ENCODE measurements at places on chromosomes 11 and 22.
A peak's percentile ranks its signal among the peaks of the same experiment; 100 is the strongest.

- DNase-seq, result no peak
Measured at GRCh38 chr11:82890936-82891335, 9.3 kb downstream of the PRCP start.

DNA sequence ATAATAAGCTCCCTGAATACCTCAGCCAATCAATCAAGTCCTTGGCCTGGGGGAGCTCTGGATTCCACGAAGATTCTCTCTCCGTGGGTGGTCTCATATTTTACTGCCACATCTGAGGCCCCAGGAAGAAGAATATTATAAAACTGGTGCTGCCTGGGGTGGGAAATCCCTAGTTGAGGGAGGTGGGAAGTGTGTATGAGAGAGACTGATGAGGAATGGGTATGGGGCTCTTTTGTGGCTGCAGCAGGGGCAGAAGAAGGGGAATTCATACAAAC lies 71.5 kb downstream of the SYN3 start:
- no peak for DNase-seq

GRCh38 chr11:100827934-100828661 lies 141.0 kb downstream of the ARHGAP42 start:
- no peak for DNase-seq

DNA sequence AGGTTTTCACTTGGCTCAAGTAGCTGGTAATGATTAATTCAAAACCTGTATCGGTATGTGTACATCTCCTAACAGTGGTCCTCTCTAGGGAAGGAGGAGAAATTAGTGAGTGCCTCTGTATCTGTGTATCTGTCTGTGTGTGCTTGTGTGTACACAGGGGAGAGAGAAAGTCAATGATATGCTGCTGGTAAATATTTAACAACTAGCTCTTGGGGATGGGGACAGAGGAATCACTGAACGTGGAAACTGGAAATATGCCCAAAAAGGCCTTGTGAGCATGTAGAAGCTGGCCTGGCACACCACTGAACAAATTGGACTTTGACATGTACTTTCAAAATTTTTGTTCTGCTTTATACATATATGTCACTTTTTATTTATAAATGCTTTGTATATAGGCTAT lies 214.0 kb upstream of the SYN3 start:
- no peak for DNase-seq

DNA sequence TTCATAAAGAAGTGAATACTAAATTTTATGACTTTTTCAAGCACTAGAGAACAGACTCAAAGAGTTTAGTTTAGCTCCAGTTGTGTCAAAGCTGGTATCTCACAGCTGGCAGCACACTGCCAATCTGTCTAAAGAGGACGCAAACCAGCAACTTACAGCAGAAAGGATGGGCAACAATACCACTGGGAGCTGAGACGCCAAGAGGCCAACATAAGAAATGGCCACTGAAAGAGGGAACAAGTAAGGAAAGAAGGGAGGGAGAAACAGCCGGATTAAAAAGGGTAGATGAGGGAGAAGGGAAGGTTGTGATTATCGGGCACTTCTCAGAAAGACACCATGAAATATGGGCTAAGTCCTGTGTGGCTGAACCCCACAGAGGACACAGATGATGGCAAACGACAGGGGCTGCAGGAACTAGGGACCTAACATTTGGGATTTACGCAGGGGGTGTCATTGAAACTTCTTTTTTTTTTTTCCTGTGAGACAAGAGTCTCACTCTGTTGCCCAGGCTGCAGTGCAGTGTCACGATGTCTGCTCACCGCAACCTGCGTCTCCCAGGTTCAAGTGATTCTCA lies 41.7 kb downstream of the SERPIND1 start:
- DNase-seq, result no peak

DNA sequence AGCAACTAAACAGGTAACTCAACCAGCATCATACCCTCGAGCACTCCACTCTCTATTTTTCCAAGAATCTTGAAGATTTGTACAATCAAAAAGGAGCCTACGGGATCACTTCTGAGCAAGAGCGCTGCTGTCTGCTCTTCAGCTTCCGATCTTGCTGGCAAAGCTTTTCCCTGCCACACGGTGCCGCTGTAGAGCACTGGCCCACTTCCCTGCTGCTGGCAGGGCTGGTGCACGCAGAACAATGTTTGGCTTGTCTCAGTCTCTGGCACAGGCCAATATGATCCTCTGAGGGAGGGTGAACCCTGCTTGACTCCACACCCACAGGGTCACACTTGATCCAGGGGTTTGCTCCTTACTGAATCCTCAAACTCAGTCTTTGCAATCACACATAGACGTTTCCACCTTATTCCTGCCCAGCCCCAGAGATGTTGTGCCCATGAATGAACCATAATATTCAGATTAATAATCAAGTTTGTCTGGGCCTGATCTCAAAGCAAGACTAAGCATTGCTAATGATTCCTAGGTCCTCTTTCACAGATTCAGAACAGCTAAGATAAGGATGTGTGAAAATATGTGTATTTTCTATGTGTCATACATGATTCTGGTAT lies 536.6 kb downstream of the SOX6 start:
- DNase-seq, result peak; percentile 91

- no peak for DNase-seq
Measured at GRCh38 chr11:80350541-80350940, 909.7 kb upstream of the TENM4 start.

DNA sequence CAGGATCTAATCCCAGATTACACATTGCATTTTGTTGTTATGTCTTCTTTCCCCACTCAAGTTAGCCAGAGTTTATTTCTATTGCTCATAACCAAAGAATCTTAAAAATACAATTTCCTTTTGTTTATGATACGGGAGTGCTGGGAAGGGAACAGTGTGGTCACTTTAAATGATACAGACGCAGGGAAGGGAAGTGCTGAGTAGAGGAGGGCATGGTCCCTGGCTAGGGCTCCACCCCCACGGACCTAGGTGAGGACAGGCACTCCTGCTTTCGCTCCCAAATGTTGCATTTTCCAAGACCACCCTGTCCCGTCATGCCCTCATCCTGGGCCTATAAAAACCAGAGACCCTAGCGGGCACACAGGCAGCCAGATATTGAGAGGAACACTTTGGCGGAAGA lies 30.6 kb upstream of the NARS2 start:
- no peak for DNase-seq

DNA sequence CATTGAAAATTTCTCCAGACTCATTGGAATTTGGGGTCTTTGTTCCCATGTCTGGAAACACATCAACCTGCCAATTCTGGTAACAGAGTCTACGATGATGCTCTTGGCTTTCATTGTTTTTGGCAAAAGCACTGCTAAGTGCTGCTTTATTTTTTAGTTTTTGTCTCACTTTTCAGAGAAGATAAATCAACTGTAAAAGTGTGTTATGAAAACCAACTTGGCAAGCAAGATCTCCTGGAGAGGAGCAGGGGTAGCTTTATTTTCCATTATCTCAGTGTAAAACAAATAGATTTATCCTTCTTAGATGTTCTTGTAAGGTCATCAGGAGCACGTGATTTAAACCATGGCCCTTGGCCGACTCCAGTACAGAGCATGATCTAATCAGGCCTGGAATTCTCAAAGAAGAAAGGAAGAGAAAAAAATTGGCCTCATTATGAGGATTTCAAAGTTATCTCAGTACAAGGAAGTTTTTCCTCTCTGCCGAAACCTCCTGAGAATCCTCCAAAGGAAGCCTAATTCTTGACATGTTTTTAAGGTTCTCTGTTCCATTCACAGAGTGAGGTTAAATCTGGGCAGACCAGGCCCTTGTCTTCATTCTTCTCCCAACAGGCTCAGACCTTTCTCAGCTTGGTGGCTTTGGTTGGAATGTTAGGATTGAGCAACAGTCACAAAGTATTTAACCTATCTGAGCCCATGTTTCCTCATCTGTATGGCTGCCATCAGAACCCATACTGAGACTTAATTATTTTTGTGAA lies 16.4 kb upstream of the PAMR1 start:
- DNase-seq, result no peak

DNA sequence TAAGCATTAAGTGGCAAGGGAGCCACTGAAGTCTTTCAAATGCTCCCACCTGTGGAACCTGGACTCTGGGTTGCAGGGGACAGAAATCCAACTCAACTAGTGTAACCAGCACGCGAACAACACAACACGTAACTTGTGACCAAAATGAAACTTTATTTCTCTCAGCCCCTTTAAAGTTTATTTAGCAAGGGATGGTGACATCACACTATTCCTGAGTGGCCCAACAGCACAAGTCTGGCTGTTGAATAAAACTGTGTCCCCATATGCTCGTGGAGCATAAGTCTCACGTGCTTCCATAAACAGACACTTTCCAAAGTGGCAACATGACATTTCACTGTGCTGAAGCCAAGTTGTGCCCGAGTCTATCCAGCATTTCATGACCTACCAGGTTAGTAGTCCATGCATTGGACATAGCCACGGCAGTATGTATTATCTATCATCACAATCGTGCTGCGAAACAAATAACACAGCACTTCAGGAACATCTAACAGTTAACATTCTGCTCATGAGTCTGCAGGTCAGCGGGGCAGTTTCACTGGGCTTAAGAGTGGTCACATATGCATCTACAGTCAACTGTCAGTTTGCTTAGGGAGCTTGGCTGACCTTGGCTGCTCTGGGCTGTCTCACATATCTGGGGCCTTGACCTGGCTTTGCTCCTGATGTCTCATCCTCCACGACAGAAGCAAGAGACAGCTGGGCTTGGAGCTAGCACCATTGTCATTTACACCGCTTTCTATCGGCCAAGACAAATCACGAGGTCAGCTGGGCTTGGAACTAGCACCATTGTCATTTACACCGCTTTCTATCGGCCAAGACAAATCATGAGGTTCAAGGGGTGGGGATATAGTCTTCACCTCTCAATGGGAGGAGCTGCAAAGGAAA lies 35.0 kb upstream of the LMO2 start:
- no peak for DNase-seq

- no peak for DNase-seq
Measured at GRCh38 chr11:88015170-88015569, 160.1 kb downstream of the RAB38 start.

- DNase-seq, result no peak
Measured at GRCh38 chr22:24521791-24522245, 26.7 kb downstream of the UPB1 start.

DNA sequence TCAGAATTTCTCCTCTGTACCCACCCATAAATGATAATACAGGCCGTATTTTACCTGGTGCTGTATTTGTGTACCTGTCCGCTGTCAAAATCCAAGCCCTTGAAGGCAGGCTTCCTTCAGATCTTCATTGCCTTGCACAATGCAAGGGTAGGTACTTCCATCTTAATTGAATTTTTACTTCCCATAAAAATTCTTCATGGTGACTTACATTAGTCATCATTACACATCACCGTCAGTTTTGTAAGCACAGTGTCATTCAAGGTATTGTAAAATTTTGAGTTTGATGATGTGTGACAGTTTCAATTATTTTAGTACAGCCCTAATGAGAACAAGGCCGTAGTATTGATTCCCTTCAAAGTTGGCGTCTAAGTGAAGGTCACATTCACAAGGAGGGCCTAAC lies 770 bp upstream of the TSG101 start:
- DNase-seq, result no peak

DNA sequence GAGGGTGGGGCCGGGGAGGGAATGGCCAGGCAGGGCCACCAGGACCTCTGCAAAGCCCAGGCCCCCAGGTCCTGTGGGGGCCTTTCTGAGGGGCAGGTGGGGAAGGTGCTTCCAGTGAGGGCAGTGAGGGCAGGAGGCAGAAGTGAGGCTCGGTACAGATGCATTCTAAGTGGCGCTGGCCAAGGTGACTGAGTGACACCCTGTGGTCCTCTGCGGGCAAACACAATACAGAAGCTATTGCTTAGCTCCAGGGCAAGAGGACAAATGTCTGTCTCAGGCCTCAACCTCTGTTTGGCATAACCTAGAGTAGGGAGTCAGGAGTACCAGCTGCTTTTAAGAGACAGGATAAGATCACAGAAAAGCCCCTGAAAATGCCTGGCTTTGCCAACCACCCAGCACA lies 31.3 kb downstream of the B3GAT1 start:
- no peak for DNase-seq

GRCh38 chr22:32475468-32476010 lies 928 bp downstream of the FBXO7 start:
- no peak for DNase-seq

DNA sequence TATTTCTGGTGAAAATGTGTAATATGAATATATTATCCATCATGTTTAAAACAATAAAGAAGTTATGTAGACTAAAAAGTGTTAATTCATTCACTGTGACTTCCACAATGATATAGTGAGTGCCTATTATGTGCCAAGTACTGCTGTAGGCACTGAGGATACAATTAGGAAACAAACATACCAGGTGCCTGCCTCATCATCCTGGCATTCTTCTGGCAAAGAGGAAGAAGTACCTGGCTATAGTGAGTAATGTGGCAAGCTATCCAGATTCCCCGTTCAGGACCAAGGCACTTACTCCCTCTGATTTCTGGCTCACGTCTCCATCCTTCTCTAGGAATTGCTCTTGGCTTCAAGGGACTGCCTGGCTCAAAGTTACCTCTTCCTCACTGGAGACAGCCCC lies 77.5 kb upstream of the CLMP start:
- DNase-seq, result no peak

GRCh38 chr22:46414704-46415103 lies 79.2 kb downstream of the TRMU start:
- DNase-seq, result no peak

DNA sequence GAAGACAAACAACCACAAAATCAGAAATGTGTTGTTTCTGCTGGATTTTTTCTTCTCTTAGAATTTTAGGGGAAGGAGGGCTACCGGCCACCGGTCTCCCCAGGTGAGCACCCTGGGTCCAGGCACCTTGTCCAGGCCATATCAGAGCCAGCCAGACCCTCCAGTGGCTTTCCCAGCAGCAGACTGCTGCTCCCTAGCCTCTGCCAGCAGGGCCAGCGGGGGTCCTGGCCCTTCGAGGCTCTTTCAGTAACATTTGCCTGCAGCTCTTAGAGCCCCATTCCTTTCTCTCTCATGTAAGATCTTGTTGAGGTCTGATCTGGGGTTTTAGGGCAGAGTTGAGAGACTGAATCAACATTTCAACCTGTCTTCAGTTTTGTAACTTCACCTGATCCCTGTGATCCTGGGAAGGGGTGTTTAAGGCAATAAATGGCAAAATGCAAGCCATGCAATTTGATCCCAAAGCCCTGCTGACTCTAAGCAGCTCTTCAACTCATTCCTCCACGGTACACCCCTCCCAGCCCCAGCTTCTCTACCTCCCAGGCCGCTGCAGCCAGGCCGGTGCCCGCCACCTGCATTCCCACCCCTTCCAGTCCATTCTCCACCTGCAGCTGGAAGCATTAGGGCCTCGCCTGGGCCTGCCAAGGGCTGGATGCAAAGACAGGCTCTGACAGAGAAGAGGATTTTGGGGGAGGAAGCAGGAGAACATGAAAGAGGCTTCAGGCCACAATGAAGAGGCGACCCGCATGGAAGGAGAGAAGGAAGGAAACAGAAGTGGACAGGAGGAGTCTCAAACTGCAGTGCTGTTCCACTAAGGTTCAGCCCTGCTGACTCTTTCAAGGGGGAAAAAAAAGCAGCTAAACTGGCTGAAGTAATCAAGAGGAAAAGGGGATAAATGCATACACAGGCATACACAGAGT lies 113.0 kb upstream of the FGF3 start:
- no peak for DNase-seq

DNA sequence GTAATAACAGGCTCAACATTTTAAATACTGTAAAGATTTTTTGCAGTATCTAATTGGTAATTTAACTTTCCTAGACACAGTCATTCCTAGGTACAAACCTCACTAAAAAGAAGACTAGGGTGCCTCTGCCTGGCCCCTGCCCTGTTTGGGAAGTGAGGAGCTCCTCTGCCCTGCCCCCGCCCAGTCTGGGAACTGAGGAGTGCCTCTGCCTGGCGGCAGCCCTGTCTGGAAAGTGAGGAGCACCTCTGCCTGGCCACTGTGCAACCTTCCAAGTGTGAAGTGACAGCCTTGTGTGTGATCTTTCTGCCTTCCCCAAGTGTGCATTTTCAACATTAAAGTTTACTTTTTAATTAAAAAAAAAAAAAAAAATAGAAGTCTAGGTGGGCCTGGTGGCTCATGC lies 4.2 kb downstream of the CHORDC1 start:
- DNase-seq, result no peak
